ENCODE measurements at places on chromosomes 1 and 21.

GRCh38 chr1:54653036-54653435 is 11.4 kb downstream of the MROH7 start:
- no peak for DNase-seq

- DNase-seq, result no peak
These were observed 5.4 kb downstream of the MEAF6 start for GRCh38 chr1:37509181-37509580.

DNA sequence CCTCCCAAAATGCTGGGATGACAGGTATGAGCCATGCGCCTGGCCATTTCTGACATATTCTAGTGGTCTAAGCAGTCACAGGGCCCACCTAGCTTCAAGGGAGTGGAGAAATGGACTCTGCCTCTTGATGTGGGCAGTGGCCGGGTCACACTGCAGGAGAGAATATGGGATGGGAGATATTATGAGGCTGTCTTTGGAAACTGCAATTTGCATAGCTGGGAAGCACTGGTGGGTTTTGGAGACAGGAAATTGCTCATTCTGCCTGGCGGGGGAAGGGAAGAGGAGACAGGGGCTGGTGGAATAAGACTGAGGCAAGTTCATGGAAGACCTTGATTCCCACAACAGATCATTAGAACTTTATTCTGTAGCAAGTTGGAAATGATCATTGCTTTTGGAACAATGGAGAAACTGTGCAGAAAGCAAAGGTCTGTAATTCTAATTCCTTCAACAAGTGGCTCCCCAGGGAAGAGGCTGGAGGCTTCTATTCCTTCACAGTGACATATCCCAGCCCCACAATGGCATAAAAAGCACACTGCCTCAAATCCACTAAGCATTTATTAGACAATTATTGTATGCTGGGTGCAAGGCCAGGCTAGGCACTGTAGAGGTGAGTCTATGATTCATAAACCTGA is 10.5 kb downstream of the NCMAP start:
- no peak for DNase-seq

- DNase-seq, result peak; percentile 10
These were observed 82.8 kb upstream of the CD34 start for GRCh38 chr1:207993477-207994445.

DNA sequence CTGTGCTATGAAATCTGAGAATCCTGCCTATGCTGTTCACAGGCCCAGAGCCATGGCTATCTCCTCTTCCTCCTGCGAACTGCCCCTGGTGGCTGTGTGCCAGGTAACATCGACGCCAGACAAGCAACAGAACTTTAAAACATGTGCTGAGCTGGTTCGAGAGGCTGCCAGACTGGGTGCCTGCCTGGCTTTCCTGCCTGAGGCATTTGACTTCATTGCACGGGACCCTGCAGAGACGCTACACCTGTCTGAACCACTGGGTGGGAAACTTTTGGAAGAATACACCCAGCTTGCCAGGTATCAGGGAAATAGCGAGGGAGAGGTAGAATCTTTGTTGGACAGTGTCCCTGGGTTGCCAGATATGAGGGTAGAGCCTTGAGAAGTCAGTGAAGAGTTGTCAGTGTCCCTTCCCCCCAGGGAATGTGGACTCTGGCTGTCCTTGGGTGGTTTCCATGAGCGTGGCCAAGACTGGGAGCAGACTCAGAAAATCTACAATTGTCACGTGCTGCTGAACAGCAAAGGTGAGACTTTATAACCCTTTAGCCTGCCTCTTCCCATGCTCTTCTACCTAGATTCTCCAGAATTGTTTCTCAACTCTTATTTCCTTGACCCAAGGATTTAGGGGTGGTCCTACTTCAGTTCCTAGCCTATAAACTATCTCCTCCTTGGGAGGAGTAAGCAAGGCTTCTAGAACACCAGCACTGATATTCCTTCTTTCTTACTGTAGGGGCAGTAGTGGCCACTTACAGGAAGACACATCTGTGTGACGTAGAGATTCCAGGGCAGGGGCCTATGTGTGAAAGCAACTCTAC is 1.4 kb downstream of the NIT1 start:
- DNase-seq, result peak; percentile 30

GRCh38 chr1:247441606-247442005 is 16.3 kb downstream of the OR2B11 start:
- no peak for DNase-seq

DNA sequence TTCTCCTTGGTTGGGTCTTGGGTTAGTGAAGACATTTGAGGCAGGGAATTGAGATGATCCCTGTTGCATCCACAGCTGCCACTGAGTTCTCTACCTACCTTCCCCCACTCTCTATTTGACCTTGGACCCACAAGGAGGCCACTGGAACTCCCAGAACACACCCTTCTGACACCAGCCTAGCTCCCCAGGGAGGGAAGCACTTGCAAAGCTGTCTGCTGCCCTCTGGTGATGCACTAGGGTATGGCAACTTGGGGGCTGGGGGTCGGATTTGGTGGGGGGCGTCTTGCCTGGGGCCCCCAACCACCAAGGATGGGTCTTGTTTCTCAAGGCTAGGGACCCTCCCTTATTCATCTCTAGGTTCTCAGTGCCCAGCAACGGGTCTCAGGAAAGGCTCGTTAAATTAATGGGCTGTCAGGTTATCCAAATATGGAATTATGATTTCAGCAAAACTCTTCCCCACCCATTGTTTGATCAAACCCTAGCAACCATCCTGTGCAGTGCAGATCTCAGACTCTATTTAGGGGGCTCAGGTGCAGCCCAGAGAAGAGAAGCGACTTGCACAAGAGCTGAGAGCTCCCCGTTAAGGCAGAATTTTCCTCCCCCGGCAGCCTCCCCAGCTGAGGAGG is 177.8 kb upstream of the KLHDC7A start:
- peak; percentile 25 for DNase-seq

- DNase-seq, result no peak
These were observed 175.7 kb upstream of the PLXNA2 start for GRCh38 chr1:208419746-208420420.

- no peak for DNase-seq
These were observed at the start of gene STYXL2 for GRCh38 chr1:167093846-167094516. TSS of gene STYXL2 (plus strand) at chr1:167094075. CDS start at chr1:167094850, 775 bp downstream.

DNA sequence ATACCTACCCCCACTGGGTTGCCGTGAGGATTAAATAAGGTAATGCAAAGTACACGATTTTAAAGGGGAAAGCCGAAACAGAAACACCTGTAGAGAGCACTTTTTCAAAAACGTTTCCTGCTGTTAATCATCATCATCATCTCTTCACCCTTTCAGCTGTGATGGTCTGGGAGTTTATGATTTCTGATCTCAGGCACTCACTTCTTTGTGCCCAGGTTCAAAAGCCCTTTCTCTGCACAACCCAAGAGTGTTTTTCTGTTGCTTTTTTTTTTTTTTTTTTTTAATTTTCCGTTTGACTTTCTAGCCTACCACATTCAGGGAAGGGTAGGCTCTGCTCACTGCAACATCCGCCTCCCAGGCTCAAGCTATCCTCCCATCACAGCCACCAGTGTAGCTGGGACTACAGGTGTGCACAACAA is 936 bp upstream of the UBXN11 start:
- no peak for DNase-seq

DNA sequence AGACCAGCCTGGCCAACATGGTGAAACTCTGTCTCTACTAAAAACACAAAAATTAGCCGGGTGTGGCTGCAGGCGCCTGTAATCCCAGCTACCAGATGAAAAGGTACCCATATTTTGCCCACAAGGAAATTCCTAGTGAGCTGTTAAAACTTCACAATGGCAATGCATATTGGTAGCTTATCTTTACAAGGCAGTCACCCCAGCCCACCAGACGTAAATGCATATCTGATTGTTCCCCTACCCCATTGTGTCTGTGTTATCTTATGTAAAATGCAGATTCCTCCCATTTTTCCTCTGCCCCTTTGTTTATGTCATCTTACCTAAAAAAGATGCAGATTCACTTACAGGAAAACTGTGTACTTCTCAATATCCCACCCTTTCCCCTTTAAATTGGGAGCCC is 103.1 kb upstream of the SLC2A1 start:
- DNase-seq, result no peak

DNA sequence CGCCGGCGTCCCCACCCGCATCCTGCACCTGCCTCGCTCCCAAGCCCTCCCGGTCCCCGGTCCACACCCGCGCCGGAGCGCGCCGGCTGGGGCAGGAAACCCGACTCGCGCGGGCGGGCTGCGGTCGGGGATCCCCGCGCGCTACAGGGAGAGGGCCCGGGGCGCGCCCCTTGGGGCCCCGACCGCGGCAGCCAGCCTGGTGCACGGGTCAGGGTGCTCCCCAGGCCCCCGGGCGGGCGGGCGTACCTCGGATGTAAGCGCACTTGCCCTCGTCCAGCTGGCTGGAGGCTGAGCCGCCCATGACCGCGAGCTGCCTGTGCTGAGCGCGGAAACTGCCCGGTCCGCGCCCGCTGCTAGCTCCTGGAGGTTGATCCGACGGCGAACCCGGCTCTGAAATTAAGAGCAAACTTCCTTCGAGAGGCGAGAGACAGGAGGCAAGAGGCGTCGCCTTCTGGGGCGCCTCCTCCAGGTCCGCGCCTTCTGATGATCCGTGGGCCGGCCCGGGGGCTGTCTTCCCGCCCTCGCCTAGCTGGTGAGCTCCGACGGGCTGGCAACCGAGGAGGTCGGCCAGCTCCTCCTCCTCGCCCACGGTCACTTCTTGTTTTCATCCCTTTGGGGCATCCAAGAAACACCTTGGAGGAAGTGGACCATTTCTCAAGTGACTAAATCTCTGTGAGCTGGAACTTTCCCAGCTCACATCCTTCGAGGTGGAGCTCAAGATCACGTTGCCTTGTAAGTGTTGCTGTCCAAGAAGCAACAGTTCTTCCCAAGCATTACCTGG is at the start of gene NIBAN1:
TSS of gene NIBAN1 (minus strand) at position 453 of the 781 bp plus-strand sequence. CDS start at position 301, 152 bp downstream.
- DNase-seq, result peak; percentile 19

GRCh38 chr1:202311875-202312635 is 29.7 kb downstream of the UBE2T start:
- DNase-seq, result no peak

DNA sequence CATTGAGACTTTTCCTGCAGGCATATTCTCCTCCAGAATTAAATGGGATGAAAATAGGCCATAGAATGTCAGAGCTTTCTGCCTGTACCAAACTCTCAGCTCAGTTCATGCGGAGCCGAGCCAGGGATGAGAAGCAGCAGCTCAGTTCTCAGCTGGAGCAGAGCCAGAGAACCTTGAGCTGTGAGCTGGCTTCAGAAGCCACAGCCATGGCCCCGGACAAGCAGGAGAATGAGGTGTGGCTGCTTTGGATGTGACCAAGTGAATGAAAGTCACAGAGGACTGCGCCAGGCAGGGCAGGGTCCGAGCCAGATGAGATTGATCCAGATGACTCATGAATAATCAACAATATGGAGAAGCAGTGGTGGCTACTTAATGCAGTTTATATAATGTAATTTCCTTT is 633.8 kb downstream of the NCAM2 start:
- DNase-seq, result no peak

GRCh38 chr1:172513479-172513878 is 19.5 kb upstream of the SUCO start:
- no peak for DNase-seq

GRCh38 chr1:245807954-245808719 is 653.4 kb downstream of the KIF26B start:
- no peak for DNase-seq

DNA sequence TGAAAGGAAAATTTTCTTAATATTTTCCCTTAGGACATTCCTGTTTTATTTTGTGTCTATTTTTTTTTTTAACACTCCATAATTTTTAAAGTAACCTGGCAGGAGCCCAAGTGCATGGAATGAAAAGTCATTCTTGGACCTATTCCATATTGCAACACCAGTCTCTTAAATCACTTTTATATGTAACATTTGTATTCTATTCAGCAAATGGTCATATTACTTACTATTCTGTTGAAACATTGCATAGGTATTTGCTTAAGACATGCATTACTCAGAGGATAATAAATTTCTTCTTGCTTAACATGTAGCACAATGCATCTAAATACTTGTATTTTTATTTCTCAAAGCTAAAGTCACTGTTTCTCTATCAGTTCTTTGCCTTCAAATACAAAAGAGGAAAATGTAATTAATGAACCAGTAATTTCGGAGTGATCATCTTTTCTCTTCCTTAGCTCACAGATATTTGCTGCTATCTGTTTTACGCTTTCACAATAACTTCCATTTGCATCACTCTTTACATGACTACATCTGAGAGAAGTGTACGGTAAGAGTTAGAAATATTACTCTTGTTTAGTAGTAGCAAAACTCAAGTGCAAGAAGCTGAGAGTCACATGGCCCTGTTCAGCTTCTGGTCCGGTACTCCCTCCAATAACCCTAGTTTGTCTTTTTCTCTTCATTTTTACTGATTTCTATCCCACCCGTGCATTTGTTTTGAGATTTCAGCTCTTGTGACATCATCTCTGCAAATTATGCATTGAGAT is 394.8 kb downstream of the USP25 start:
- DNase-seq, result no peak

- DNase-seq, result no peak
These were observed 172.4 kb downstream of the NTMT2 start for GRCh38 chr1:170318141-170318540.

DNA sequence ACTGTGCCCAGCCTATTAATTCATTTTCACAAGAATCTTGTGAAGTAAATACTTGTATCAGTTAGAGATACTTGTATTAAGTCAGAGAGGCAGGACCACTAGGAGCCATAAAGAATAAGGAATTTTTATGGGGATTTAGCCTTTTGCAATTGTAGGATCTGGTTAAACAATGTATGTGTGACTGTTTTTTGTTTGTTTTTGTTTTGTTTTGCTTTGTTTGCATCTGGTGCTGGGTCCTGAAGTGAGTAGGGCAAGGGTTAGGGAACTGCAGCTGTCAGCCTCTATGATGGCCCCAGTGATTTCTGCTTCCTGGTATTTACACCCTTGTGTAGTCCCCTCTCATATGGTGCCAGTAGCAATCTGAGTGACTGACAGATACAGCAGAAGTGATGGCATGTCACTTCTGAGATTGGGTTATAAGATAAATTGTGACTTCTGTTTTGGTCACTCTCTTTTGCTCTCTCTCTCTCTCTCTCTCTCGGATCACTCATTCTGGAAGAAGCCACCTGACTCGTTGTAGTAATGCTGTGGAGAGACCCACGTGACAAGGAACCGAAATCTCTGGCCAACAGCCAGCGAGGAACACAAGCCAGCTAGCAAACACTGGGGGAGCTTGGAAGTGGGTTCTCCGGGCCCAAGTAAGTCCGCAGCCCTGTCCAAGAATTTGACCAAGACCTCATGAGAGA is 96.2 kb upstream of the MARK1 start:
- no peak for DNase-seq

DNA sequence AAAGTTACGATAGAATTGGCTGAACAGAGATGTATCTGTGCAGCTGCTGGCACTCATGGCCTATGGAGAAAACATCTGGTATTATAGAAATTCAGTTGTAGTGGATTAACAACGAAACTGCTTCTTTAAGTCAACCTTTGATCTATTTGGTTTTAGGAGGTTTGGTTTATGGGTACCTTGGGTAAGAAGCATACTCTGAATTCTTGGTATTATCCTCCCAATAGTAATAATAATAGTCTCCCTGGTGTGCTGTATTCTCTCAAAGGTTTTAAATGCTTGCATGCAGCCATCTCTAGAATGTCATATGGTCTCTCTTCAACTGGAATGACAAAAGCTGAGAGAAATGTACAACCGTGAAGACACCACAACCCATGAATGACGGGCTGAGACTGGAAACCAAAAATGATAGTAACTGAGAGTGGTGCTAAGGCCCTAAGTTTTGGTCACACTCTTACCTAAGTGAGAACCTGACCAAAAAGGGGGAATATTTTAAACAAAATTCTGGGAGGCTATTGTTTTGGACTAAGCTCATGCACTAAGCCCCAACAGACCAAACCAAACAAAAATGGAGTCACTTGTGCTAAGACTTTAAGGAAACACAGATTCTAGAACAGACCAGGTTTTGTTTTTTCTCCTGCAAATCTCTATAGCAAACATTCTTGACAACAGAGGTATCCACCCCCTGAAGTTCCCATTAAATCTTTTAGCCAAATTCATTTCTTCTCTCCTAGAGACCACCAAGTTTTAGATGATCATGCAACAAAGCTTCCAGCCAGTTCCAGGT is 17.6 kb upstream of the TMEM61 start:
- DNase-seq, result no peak
